ENCODE measurements at places on chromosomes 6 and 20. TPM values are rescaled to one million over a fixed set of nuclear protein-coding genes. Genes with fewer than 3 reads are reported as not detected.

DNA sequence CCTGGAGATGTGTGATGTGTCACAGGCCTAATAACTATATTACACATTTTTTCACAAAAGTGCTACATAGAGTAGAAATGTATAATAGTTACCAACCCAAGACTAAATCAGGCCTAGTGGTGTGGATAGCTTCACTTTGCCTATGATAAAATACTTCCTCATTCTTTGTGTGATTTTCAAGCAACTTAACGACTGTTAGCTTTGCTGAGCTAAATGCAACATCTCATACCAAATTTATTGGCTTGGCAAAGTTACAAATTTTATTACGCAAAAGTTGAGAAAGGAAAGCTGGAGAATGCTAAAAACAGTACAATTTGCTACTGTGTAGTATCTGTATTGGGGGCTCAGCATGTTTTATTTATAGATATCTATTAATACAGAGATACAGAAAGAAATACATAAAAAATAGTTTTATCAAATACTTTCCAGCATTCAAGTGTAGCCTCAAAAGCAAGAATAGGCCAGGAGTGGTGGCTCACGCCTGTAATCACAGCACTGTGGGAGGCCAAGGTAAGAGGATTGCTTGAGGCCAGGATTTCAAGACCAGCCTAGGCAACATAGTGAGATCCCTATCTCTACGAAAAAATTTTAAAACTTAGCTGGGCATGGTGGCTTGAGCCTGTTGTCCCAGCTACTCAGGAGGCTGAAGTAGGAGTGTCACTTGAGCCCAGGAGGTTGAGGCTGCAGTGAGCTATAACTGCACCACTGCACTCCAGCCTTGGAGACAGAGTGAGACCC, 3.6 kb upstream of the EDN1 start:
- no peak for DNase-seq

CALHM6 gene
- total RNA-seq, result 4.5 TPM

DNA sequence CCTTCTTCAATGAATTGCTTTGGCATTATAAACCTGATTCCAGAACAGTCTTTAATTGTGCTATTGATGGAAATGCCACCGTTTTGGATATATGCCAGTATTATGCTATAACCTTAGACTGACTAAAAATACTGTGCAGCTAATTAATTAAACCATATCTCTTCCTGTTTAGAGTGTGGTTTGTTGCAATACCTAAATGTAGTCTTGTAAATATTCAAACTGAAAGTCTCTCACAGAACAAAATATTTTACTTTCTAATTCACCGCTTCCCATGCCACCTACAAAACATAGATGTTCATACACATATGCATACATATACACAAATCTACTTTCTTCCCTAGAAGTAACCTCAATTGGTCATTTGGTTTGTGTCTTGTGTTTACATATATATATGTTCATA, 126.6 kb downstream of the SIM1 start:
- DNase-seq, result no peak

CST4 gene
- not detected for total RNA-seq

Measured in frontal cortex (tissue), 4 donors.